Kidney epithelial cell (primary cell): ENCODE measurements at places on chromosomes 4 and X. TPM values are rescaled to one million over a fixed set of nuclear protein-coding genes. Genes with fewer than 3 reads are reported as not detected.

The GLRA3 gene
- total RNA-seq = not detected in 2 replicates

The ARHGAP24 gene
- total RNA-seq = 6.5 and 9.6 TPM in 2 replicates

The CTAG2 gene
- not detected in 2 replicates for total RNA-seq

The EVC gene
- 41.4 and 52.7 TPM in 2 replicates for total RNA-seq

The TBC1D9 gene
- total RNA-seq = 34.6 and 38.5 TPM in 2 replicates
